Osteoblast (primary cell): ENCODE measurements at places on chromosomes 1 and 21. TPM values are rescaled to one million over a fixed set of nuclear protein-coding genes. Genes with fewer than 3 reads are reported as not detected.

Gene MCOLN2
- total RNA-seq, result 0.88 and 1.8 TPM in 2 replicates

Gene AP4B1
- total RNA-seq, result 14.1 and 15.9 TPM in 2 replicates

Gene CELA3B
- total RNA-seq, result not detected in 2 replicates

Gene FCRL4
- total RNA-seq, result not detected in 2 replicates

Gene GUCA2A
- not detected in 2 replicates for total RNA-seq

Gene OR6N1
- not detected in 2 replicates for total RNA-seq

Gene CYP4A11
- not detected in 2 replicates for total RNA-seq

Gene NES
- total RNA-seq, result 0.36 and 1.5 TPM in 2 replicates

Gene FMO1
- total RNA-seq, result not detected in 2 replicates

Gene GSTM3
- 49.9 and 50.1 TPM in 2 replicates for total RNA-seq

Gene GBP3
- 22.4 and 39.1 TPM in 2 replicates for total RNA-seq

Gene G0S2
- 10.5 and 11.2 TPM in 2 replicates for total RNA-seq

Gene APOBEC4
- under 0.01 TPM in 1 of 2 replicates, not detected in the other for total RNA-seq

Gene TNFRSF1B
- total RNA-seq, result 11.2 and 12.7 TPM in 2 replicates

Gene GLIS1
- 2.4 and 2.9 TPM in 2 replicates for total RNA-seq

Gene TMEM269
- total RNA-seq, result under 0.01 TPM in 2 replicates

Gene OR2G3
- not detected in 2 replicates for total RNA-seq

Gene PDE4B
- total RNA-seq, result 19.2 and 21.4 TPM in 2 replicates

Gene LCE1C
- total RNA-seq, result not detected in 2 replicates

Gene RNF223
- total RNA-seq, result not detected in 2 replicates

Gene STXBP3
- 63.1 and 68.4 TPM in 2 replicates for total RNA-seq

Gene SLC44A3
- total RNA-seq, result 2.9 and 7.1 TPM in 2 replicates

Gene LINGO4
- total RNA-seq, result not detected in 2 replicates

Gene DMBX1
- not detected in 2 replicates for total RNA-seq

Gene LGALS8
- total RNA-seq, result 79.6 and 86.9 TPM in 2 replicates

Gene HTR1D
- total RNA-seq, result under 0.01 TPM in 1 of 2 replicates, not detected in the other

Gene ATF3
- 3.2 and 3.6 TPM in 2 replicates for total RNA-seq

Gene EPHA8
- total RNA-seq, result not detected in 2 replicates

Gene GRHL3
- total RNA-seq, result not detected in 2 replicates

Gene NR1I3
- total RNA-seq, result not detected in 2 replicates

Gene SLC25A34
- total RNA-seq, result 1.4 and 1.5 TPM in 2 replicates

Gene CRNN
- not detected in 2 replicates for total RNA-seq

Gene LCE6A
- total RNA-seq, result not detected in 2 replicates

Gene SMPDL3B
- under 0.01 TPM in 1 of 2 replicates, not detected in the other for total RNA-seq

Gene TFAP2E
- total RNA-seq, result under 0.01 and 0.29 TPM in 2 replicates

Gene WNT2B
- total RNA-seq, result 1.5 and 2.2 TPM in 2 replicates

Gene FYB2
- total RNA-seq, result not detected in 2 replicates

Gene CLCNKA
- not detected in 2 replicates for total RNA-seq

Gene CLEC20A
- under 0.01 TPM in 1 of 2 replicates, not detected in the other for total RNA-seq

Gene PIK3C2B
- total RNA-seq, result 0.36 and 2.1 TPM in 2 replicates

Gene FOXO6
- not detected in 2 replicates for total RNA-seq
